ENCODE measurements at places on chromosomes 1 and 21. TPM values are rescaled to one million over a fixed set of nuclear protein-coding genes. Genes with fewer than 3 reads are reported as not detected.

DNA sequence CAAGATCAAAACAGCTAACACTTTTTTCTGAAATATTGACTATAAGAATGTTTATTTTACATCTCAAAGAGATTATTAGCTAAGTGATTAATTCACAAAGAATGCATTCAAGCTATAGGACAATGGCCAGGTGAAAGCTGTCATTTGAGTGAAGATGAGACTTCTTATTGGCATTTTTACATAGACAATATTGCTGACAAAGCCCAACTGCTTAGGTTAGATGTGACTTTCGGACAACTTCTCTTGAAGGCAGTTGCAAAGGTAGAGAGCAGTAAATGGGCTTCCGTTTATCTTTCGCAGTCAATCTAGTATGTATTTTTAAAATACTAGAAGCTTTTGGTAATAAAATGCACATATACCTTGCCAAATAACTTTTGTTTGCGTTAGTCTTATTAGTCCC, 1041.3 kb downstream of the AMY1C start:
- no peak overlapping the region for H3K4me3 ChIP-seq
- H3K4me1 ChIP-seq: no peaks in the 10 kb centered on the region

DNA sequence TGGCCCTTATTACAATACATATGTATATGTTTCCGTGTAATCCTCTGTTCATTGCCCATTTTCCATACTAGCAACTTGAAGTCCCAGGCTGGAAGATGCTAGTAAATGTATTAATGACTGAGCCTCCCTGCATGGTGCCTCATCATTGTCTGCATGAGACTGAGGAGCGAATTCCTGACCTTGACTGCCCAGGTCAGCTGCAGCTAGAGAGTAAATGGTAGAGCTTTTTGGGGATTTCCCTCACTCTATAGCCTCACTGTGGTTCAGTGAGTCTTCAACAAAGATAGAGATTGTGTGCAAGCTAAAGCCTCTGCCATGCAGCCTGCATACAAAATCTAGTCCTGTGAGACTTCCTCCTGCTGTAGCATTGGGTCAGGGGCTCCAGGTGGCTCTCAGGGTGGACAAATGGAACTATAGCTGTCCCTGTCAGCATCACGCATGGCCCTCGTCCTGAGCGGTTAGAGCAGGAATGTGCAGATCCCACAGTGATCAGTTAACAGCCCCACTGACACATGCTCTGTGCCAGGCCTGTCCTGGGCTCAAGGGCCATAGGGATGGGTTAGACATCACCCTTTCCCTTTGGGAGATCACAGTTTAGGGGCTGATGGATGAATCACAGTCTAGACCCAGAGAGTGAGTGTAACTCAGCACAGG, 741.7 kb downstream of the MATN1 start:
- no peak overlapping the region for H3K27ac ChIP-seq
- no peaks in the 10 kb centered on the region for H3K36me3 ChIP-seq
- H3K27me3 ChIP-seq: no peaks in the 10 kb centered on the region
- DNase-seq: no peak
- H3K4me3 ChIP-seq: no peak overlapping the region

GRCh38 chr1:192559115-192560006, 16.2 kb upstream of the RGS1 start:
- DNase-seq: no peak
- H3K36me3 ChIP-seq: no peaks in the 10 kb centered on the region
- H3K4me1 ChIP-seq: no peaks in the 10 kb centered on the region
- H3K27me3 ChIP-seq: no peaks in the 10 kb centered on the region
- H3K27ac ChIP-seq: no peak overlapping the region
- no peak overlapping the region for H3K4me3 ChIP-seq

The TSPEAR gene
- 0.47 TPM for total RNA-seq
